ENCODE measurements at places on chromosomes 3 and 15.

DNA sequence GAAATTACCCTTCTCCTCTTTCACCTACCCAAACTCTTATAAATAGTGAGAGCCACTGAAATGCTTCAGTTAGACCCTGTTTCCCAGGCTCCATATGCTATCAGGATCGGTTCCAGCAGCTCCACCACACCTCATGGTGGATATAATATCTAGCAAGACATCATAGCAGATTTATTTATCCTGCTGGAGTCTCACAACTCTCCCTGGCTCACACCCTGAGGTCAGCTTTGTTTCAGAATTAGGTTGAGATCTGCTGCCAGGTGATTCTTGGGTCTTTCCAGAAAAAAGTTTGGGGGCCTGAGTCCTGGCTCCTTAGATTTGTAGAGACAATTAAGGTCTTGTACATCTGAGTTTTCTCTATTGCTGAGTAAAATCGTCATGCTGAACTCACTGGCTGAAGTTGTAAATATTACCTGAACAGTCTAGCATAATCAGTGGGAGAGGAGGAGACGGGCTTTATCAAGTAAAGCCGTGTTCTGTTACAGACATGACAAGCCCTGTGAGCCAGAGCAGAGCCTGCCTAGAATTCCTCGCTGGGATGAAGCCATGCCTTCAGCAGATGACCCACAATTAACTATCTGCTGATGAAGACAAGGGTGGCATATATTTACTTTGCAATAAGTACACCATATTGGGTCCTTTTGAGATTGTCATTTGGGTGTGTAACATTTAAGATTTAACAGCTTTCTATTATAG, 131.6 kb downstream of the STAC start:
- H3K27ac ChIP-seq, result no peak overlapping the region
- H3K36me3 ChIP-seq, result no peaks in the 10 kb centered on the region
- no peaks in the 10 kb centered on the region for H3K4me1 ChIP-seq
- H3K4me3 ChIP-seq, result no peak overlapping the region
- no peaks in the 10 kb centered on the region for H3K27me3 ChIP-seq

DNA sequence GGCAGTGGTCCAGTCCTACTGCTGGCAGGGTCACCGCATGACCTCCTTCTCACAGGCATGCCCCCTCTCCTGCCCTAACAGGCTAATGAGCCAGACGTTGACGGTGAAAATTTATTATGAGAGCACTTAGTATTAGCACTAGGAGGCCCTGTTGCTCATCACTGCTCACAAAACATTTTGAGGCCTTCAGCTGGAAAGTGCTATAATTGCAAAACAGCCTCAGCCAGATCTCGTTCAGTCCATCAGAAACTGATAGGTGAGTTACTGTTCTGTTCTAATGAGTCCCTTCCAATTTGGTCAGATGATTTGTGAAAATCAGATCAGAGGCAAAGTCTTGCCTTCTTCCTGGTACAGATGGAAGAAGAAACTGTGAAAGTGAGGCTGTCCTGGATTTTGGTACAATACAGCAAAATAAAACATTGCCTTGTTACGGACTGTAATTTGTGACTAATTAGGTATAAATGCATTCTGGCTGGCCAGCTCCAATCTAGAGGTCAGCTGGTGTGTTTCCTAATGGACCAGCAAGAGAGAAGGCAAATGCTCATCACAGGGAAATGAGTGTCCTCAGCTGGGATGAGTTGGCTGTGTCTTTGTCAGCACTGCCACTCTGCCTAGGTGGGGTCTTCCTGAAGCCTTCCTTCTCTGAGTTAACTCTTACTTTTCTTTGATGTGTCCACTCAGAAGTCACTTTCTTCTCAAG, 316.8 kb downstream of the CHST2 start:
- DNase-seq, result no peak
- H3K4me1 ChIP-seq, result no peaks in the 10 kb centered on the region
- H3K36me3 ChIP-seq, result peaks cover 9% of the 10 kb centered on the region
- no peak overlapping the region for H3K4me3 ChIP-seq
- no peak overlapping the region for H3K27ac ChIP-seq
- H3K27me3 ChIP-seq, result no peaks in the 10 kb centered on the region

DNA sequence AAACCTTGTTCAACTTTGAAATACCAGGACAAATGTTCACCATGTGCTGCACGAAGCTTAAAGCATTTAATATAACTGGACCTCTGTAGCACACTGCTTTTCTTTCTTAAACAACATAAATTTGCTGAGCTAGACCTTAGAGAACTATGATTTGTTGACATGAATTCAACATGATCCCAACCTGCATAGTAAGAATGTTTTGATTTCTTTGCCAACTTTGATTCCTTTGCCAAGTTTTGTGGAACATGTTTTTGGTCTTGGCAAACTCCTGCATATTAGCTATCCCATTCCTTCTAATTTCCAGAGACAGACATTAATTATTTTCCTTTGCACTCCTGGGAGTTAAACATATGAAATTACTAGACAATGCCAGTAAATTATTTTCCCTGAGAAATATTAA, 197.2 kb upstream of the RBMS3 start:
- H3K36me3 ChIP-seq, result no peaks in the 10 kb centered on the region
- H3K27me3 ChIP-seq, result no peaks in the 10 kb centered on the region
- no peaks in the 10 kb centered on the region for H3K4me1 ChIP-seq

GRCh38 chr15:60531801-60532200, 52.9 kb upstream of the ICE2 start:
- H3K4me1 ChIP-seq, result peaks cover 79% of the 10 kb centered on the region
- no peak overlapping the region for H3K4me3 ChIP-seq
- peak overlapping the region; percentile 57 for H3K27ac ChIP-seq
- no peak for DNase-seq
- no peaks in the 10 kb centered on the region for H3K27me3 ChIP-seq

- no peaks in the 10 kb centered on the region for H3K36me3 ChIP-seq
- H3K27me3 ChIP-seq, result no peaks in the 10 kb centered on the region
- DNase-seq, result no peak
- no peak overlapping the region for H3K4me3 ChIP-seq
- H3K4me1 ChIP-seq, result peaks cover 16% of the 10 kb centered on the region
Measured at GRCh38 chr15:40333922-40334492, 6.7 kb downstream of the CCDC9B start.

GRCh38 chr15:89087830-89088604, at the start of gene ABHD2:
TSS of gene ABHD2 (plus strand) at chr15:89088456. CDS start at chr15:89116328, 27,872 bp downstream.
- H3K36me3 ChIP-seq, result peaks cover 2% of the 10 kb centered on the region
- H3K27me3 ChIP-seq, result no peaks in the 10 kb centered on the region
- H3K4me3 ChIP-seq, result no peak within 1 kb of the TSS
- H3K4me1 ChIP-seq, result peaks cover 30% of the 10 kb centered on the region
- peak within 1 kb of the TSS; percentile 83 for H3K27ac ChIP-seq

- no peak overlapping the region for H3K4me3 ChIP-seq
- H3K4me1 ChIP-seq, result no peaks in the 10 kb centered on the region
- no peaks in the 10 kb centered on the region for H3K27me3 ChIP-seq
Measured at GRCh38 chr15:86553108-86553507, 473.4 kb downstream of the AGBL1 start.

DNA sequence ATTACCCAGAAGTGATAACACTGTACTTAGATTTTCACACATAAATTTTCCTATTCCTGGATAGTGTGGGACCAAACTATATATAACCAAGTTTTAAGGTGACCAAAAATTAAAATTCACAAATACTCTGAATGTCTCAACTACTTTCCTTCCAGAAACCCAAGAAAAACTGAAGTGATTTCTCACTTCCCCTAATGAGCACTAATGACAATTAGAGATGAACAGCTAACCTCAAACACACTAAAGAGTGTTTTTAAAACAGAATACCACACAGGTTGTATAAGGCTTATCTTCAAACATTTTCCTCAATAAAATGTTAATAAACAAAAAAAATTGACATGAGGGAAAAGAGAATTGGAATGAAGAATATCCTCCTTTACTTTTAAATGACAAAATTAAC, 188.2 kb downstream of the ZBTB20 start:
- no peak overlapping the region for H3K4me3 ChIP-seq
- DNase-seq, result no peak
- no peaks in the 10 kb centered on the region for H3K27me3 ChIP-seq
- no peaks in the 10 kb centered on the region for H3K4me1 ChIP-seq
- no peak overlapping the region for H3K27ac ChIP-seq

GRCh38 chr3:123657568-123657967, 72.7 kb upstream of the HACD2 start:
- no peak overlapping the region for H3K4me3 ChIP-seq
- no peak for DNase-seq
- no peaks in the 10 kb centered on the region for H3K4me1 ChIP-seq
- no peaks in the 10 kb centered on the region for H3K36me3 ChIP-seq

GRCh38 chr3:64026346-64026745, 3.1 kb upstream of the PSMD6 start:
- peaks cover 25% of the 10 kb centered on the region for H3K4me1 ChIP-seq
- peaks cover 33% of the 10 kb centered on the region for H3K27me3 ChIP-seq
- H3K27ac ChIP-seq, result no peak overlapping the region
- H3K4me3 ChIP-seq, result no peak overlapping the region

- DNase-seq, result no peak
- no peaks in the 10 kb centered on the region for H3K27me3 ChIP-seq
- no peak overlapping the region for H3K27ac ChIP-seq
Measured at GRCh38 chr3:99114565-99115291, 213.2 kb upstream of the DCBLD2 start.

GRCh38 chr3:54837964-54838363, 89.9 kb downstream of the LRTM1 start:
- H3K27me3 ChIP-seq, result no peaks in the 10 kb centered on the region
- H3K4me1 ChIP-seq, result no peaks in the 10 kb centered on the region
- H3K27ac ChIP-seq, result no peak overlapping the region
- H3K36me3 ChIP-seq, result no peaks in the 10 kb centered on the region

DNA sequence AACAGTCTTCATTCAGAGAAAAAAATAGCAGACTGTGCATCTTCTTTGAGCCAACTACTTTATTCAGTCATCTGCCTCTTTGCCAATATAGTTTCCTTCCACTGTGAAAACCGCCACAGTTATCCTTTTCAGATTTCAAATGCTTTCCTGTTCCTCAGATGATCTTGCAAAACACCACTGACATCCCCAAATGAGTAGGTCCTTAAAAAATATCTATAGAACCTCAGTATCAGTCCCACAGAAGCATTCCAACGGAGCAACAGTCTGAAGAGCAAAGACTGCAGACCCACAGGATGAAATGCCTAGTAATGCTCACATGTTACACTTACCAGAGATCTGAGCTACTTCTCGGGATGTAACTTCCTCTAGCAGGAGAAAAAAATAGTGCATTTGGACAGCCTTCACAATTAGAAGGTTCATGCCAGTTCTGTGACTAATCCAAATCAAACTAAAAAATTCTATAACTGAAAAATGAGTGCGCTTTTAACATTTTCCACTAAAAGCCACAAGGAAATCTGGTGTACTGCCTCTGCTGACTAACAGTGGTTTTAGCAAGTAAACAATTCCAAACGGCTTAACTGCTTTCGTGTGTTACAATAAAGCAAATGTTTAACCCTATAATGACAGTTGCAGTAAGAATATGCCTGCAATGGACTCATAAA, at the start of gene ANKRD28:
Gene ANKRD28 (minus strand): TSS at position 338 of the 662 bp plus-strand sequence. CDS start 1,458 bp downstream, outside the sequence.
- H3K4me3 ChIP-seq, result peak within 1 kb of the TSS; percentile 84
- H3K27ac ChIP-seq, result peak within 1 kb of the TSS; percentile 96
- DNase-seq, result no peak
- peaks cover 67% of the 10 kb centered on the region for H3K4me1 ChIP-seq

DNA sequence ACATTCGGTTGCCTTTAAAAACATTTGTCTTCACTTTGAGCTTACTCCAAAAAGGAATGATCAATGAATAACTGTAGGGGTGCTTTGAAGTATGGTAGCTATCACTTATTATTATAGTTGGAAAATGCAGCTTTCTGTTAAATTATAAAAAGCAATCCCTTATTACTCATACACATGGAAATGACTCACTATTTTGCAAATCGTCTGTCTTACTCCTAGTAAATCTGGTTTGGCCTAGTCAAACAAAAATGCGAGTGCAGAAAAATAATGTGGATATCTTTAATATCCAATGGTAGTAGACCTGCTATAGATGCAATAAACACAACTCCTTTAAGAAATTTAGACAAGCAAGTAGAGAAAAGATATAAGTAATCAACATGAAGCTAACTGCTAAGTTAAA, 112.5 kb downstream of the ZIC1 start:
- no peaks in the 10 kb centered on the region for H3K36me3 ChIP-seq
- H3K27ac ChIP-seq, result no peak overlapping the region
- DNase-seq, result no peak
- no peak overlapping the region for H3K4me3 ChIP-seq
- H3K27me3 ChIP-seq, result no peaks in the 10 kb centered on the region

GRCh38 chr3:128490650-128490914, 2.4 kb downstream of the GATA2 start:
- H3K27me3 ChIP-seq, result peaks cover 81% of the 10 kb centered on the region
- no peak overlapping the region for H3K4me3 ChIP-seq
- DNase-seq, result no peak
- peaks cover 23% of the 10 kb centered on the region for H3K4me1 ChIP-seq
- H3K27ac ChIP-seq, result no peak overlapping the region

DNA sequence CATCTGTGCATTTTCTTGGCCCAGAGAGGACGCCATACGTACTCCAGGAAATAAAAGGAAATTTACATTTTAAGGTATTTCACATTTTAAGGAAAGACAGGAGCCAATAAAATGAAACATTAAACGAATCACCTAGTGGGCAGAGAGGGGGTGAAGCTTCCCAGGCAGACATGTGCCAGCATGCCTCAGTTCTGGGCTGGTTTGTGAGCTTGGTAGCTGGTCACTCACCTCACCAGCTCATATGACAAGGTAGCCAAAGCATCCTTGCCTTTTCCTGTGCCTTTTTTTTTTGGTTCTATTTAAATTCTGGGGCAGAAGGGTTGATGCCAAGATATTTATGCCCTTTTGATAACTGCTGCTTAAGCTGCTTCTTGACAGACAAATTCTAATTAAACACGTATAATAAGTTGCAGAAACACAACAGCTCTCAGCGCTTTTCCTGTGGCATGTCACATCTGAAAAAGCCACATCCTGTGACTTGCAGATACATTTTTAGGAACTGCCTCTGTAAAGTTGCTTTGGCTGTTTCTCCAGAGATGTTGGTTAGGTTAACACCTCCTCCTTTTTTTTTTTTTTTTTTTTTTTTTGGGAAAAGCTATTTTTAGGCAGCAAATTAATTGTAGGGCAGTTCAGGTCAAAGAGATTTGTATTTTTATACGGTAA, 218.6 kb downstream of the PDCD6IP start:
- H3K4me3 ChIP-seq, result peak overlapping the region; percentile 43
- H3K36me3 ChIP-seq, result no peaks in the 10 kb centered on the region
- H3K27me3 ChIP-seq, result no peaks in the 10 kb centered on the region
